ENCODE measurements at places on chromosomes 13 and 19. TPM values are rescaled to one million over a fixed set of nuclear protein-coding genes. Genes with fewer than 3 reads are reported as not detected.

GRCh38 chr19:45354241-45354842 is 13.8 kb downstream of the KLC3 start:
- no peak overlapping the region for H3K4me3 ChIP-seq
- DNase-seq: no peak
- H3K27ac ChIP-seq: no peak overlapping the region
- no peaks in the 10 kb centered on the region for H3K4me1 ChIP-seq
- no peaks in the 10 kb centered on the region for H3K27me3 ChIP-seq
- peaks cover 27% of the 10 kb centered on the region for H3K36me3 ChIP-seq

- DNase-seq: no peak
- no peaks in the 10 kb centered on the region for H3K36me3 ChIP-seq
- H3K27ac ChIP-seq: no peak overlapping the region
Measured at GRCh38 chr13:93957371-93957770, 522.1 kb downstream of the DCT start.

The ZNF560 gene
- total RNA-seq: not detected

- H3K4me1 ChIP-seq: no peaks in the 10 kb centered on the region
- no peak overlapping the region for H3K4me3 ChIP-seq
- DNase-seq: no peak
- H3K36me3 ChIP-seq: no peaks in the 10 kb centered on the region
- H3K27me3 ChIP-seq: no peaks in the 10 kb centered on the region
Measured at GRCh38 chr13:94263038-94263437, 216.4 kb downstream of the DCT start.

DNA sequence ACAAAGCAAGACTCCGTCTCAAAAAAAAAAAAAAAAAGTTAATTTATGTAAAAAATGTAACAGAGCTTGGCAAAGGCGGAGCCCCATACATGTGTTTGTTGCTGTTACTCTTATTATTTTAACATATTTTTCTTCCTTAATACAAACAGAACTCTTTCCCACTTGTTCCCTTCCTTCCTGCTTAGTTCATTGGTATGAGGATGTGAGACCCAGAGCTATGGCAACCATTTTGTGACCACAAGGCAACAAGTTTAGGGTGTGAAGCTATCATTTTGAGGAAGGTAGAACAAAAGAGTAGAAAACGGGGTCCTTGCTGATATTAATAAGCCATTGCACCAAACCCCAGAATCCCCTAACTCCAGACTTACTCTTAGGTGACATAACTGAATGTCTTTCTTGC is 5.4 kb downstream of the IFNL1 start:
- peaks cover 25% of the 10 kb centered on the region for H3K4me1 ChIP-seq
- no peaks in the 10 kb centered on the region for H3K27me3 ChIP-seq
- no peaks in the 10 kb centered on the region for H3K36me3 ChIP-seq
- H3K27ac ChIP-seq: no peak overlapping the region

DNA sequence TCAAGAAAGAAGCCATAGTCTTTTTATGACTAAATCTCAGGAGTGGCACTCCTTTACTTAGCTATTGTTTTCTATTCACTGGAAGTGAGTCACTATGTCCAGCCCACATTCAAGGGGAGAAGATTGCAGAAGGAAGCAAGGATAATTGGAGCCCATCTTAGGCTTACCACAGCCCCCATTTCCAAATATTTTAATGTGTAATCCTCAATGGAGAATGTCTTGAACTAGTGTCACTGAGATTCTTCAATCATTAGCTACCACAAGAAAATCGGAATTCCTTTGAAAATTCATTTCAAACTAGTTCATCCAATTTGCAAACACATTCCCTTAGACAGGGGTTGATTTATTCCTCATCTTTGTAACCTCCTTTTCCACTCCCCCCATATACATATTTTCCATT is 84.7 kb downstream of the DLEU7 start:
- no peak overlapping the region for H3K27ac ChIP-seq
- DNase-seq: no peak
- no peak overlapping the region for H3K4me3 ChIP-seq
- H3K27me3 ChIP-seq: no peaks in the 10 kb centered on the region

DNA sequence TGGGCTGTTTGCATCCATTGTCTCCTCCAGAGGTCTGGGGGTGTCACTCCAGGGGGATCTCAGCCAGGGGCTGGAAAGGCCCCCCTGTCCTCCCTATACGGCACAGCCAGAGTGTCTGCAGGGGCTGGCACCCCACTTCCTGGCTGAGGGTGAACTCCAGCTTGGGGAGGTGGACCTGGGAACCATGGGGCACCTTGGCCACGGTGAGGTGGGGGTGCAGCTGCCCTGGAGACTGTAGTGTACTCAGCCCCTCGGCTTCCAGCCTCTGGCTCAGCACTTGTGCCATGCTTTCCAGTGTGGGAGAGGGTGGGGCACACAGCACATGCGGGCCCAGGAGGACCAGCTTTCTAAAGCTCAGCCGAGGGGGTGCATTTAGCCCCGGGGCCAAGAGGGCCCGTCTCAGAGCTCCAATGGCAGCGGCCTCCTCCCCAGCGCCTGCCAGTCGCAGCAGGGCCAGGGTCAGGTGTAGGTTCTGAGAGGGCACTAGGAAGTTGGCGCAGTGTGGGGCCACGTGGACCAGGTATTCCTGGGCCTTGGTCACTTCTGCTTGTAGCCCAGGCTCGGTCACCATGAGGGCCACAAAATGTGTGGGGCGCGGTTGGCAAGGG is 1.4 kb downstream of the LENG9 start:
- peak overlapping the region; percentile 82 for H3K4me3 ChIP-seq
- no peaks in the 10 kb centered on the region for H3K27me3 ChIP-seq
- no peak for DNase-seq
- peak overlapping the region; percentile 58 for H3K27ac ChIP-seq
- H3K36me3 ChIP-seq: peaks cover 49% of the 10 kb centered on the region

DNA sequence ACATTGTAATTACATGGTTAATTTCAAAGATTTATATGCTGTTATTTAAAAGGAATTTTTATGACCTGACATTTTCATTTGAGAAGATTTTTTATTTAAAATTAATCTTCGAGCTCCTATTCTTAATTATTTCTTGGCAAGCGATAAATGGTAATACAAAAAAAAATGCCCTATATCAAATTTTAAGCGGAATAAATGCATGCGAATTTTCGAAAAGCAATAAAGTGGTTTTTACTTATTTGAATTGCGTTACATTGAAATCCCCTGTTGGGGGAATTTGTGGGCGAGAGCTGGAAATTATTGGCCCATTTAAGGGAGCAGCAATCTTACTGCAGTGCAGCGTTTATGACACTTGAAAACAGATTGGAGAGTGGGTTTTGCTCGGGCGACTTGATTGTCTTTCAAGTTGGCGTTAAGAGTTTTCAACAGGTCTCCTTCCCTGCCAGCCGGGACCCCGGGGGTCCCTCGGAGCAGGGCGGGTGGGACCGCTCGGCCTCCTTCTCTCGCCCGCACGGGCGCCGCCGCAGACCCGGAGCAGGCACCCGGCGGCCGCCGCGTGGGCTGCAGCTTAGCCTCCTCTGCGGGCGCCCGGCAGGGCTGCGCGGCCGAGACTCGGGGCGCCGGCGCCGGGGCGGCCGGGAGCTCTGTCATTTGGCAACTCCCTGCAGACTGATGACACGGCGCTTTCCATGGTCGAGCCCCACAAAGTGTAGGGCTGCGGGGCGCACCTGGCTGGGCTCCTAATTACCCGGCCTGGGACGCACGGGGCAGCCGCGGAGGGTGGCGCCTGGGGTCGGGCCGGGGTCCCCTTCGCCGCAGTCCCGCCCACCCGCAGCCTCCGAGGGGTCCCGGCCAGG is 255.1 kb upstream of the SOX21 start:
- no peaks in the 10 kb centered on the region for H3K36me3 ChIP-seq
- peaks cover 6% of the 10 kb centered on the region for H3K4me1 ChIP-seq
- H3K27me3 ChIP-seq: peaks cover 27% of the 10 kb centered on the region
- DNase-seq: no peak

DNA sequence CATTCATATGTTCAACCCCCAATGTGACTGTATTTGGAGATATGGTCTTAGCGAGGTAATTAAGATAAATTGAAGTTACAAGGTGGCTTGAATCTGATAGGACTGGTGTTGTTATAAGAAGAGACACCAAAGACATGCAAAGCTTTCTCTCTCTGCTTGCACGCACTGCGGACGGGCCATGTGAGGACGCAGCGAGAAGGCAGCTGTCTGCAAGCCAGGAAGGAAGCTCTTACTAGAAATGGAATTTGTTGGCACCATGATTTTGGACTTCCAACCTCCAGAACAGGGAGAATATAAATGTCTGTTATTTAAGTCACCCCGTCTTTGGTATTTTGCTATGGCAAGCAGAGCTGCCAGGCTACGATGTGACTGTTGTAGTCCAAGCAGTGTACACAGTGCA is 4.8 kb downstream of the DLEU7 start:
- peaks cover 8% of the 10 kb centered on the region for H3K27me3 ChIP-seq
- H3K27ac ChIP-seq: no peak overlapping the region
- H3K4me1 ChIP-seq: peaks cover 5% of the 10 kb centered on the region
- H3K4me3 ChIP-seq: no peak overlapping the region
- no peaks in the 10 kb centered on the region for H3K36me3 ChIP-seq
- no peak for DNase-seq

The PRTN3 gene
- not detected for total RNA-seq

The RASL11A gene
- 2.9 TPM for total RNA-seq

DNA sequence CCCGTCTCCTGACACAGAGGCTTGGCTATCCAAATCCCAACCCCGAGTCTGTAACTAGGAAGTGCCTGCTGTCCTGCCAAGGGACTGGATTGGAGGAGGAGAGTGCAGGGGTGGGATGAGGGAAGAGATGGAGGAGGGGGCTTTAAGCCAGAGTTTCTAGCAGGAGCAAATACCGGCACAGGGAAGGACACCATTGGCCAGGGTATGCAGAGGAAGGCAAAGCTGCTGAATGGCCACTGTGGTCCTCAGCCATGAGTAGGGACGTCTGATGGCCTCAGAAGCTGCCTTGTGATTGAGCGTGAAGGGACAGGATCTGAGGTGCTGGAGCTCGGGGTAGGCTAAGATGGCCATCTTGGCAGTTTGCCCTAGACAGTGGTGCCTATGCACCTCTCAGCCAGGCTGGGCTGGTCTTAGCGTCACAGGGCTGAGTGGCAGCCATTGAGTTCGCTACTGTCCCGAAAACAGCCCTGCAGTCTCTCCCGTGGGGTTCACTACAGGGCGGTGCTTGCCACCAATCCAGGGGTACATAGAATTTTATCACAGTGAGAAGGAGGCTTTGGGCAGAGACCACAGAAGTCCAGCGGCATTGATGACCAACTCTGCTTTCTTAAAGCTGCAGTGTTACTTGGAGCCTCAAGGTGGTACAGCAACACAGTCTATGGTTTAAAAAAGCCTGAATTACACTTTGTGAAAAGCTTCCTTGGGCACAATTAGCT is 61.8 kb downstream of the AKAP11 start:
- H3K27me3 ChIP-seq: no peaks in the 10 kb centered on the region
- peak; percentile 48 for DNase-seq
- peaks cover 11% of the 10 kb centered on the region for H3K4me1 ChIP-seq
- H3K4me3 ChIP-seq: no peak overlapping the region
- no peak overlapping the region for H3K27ac ChIP-seq

- H3K27me3 ChIP-seq: no peaks in the 10 kb centered on the region
- H3K36me3 ChIP-seq: no peaks in the 10 kb centered on the region
- H3K4me3 ChIP-seq: peak within 1 kb of the TSS; percentile 76
- DNase-seq: peak; percentile 21
- H3K27ac ChIP-seq: peak within 1 kb of the TSS; percentile 58
- peaks cover 16% of the 10 kb centered on the region for H3K4me1 ChIP-seq
Measured at GRCh38 chr13:43879755-43880181, at the start of gene LACC1. Gene LACC1, plus strand, starts transcription at chr13:43879904. Its CDS starts 1,082 bp downstream, at chr13:43880986.

- H3K4me1 ChIP-seq: no peaks in the 10 kb centered on the region
- H3K4me3 ChIP-seq: no peak overlapping the region
- H3K36me3 ChIP-seq: no peaks in the 10 kb centered on the region
- DNase-seq: no peak
Measured at GRCh38 chr13:59680429-59681024, 483.2 kb downstream of the DIAPH3 start.

DNA sequence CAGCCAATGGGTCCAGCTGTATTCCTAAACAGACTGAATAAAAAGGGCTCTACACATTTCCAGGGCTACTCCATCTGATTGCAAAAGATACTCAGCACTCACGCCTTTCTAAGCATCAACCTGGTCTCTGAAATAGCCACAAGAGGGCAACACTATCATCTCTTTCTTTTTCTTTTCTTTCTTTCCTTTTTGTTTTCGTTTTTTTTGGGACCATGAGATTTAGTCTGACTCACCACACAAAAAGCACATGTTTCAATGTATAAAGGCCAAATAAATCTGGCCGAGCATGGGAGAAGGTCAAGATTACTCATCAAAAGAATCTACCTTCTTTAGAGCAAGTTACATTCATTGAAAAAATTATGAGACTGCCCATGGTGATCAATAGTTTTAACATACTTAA is 805.6 kb upstream of the ARGLU1 start:
- H3K4me1 ChIP-seq: no peaks in the 10 kb centered on the region
- no peaks in the 10 kb centered on the region for H3K27me3 ChIP-seq
- H3K36me3 ChIP-seq: no peaks in the 10 kb centered on the region
- H3K4me3 ChIP-seq: no peak overlapping the region
- no peak for DNase-seq

DNA sequence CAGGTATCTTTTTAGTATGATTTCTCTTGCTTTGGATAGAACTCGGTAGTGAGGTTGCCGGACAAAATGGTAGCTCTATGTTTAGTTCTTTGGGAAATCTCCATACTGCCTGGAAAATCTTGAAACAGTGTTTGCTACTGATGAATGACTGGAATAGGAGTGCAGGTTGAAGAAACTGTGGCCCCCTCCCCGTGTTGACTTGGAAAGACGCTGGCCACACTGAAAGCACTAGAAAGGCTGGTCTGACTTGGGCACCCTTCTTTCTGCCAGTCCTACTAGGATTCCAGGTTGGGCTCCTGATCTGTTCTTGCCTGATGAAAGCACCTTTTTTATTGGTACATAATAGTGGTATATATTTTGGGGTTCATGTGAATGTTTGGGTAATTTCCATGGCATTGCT is 46.3 kb downstream of the NLRP4 start:
- no peak overlapping the region for H3K27ac ChIP-seq
- H3K4me1 ChIP-seq: no peaks in the 10 kb centered on the region

DNA sequence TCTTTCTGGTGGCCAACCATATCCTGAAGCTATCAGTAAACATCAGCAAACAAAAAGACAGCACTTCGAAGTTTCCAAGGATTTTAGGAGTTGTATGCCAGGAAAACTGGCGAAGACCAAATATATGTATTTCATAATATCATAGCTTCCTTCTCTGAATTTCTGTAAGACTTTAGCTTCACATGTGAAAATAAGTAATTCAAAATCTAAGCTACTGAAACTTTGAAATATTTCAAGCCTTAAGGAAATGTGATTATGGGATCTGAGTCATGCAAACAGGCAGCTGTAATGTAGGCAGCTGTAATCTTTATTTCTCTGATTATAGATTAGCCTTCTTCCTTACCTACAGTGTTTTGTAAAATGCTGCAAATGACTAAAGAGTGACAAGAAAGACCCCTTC is 70.7 kb upstream of the ANKRD10 start:
- no peak overlapping the region for H3K4me3 ChIP-seq
- no peaks in the 10 kb centered on the region for H3K4me1 ChIP-seq
- H3K27me3 ChIP-seq: peaks cover 19% of the 10 kb centered on the region
- H3K27ac ChIP-seq: no peak overlapping the region

GRCh38 chr13:113982296-113982661 is 8.4 kb upstream of the C13orf46 start:
- H3K4me3 ChIP-seq: no peak overlapping the region
- no peaks in the 10 kb centered on the region for H3K4me1 ChIP-seq
- DNase-seq: no peak
- H3K36me3 ChIP-seq: peaks cover 57% of the 10 kb centered on the region
- no peak overlapping the region for H3K27ac ChIP-seq

All from CD4-positive, alpha-beta T cell (primary cell).